ENCODE measurements at places on chromosomes 16 and 17. TPM values are rescaled to one million over a fixed set of nuclear protein-coding genes. Genes with fewer than 3 reads are reported as not detected.

GRAPL gene
- total RNA-seq, result not detected

PRSS27 gene
- total RNA-seq, result 2.5 TPM

ASPA gene
- total RNA-seq, result 0.36 TPM

ACSM2A gene
- total RNA-seq, result not detected

PRSS33 gene
- not detected for total RNA-seq

SMIM5 gene
- total RNA-seq, result under 0.01 TPM

LDHD gene
- 3.6 TPM for total RNA-seq

GRCh38 chr16:89373355-89374110 is 116.8 kb downstream of the ANKRD11 start:
- no peaks in the 10 kb centered on the region for H3K27me3 ChIP-seq
- DNase-seq, result peak; percentile 98
- peaks cover 7% of the 10 kb centered on the region for H3K36me3 ChIP-seq
- no peak overlapping the region for H3K4me3 ChIP-seq
- H3K27ac ChIP-seq, result peak overlapping the region; percentile 74

- H3K4me3 ChIP-seq, result no peak overlapping the region
- H3K27me3 ChIP-seq, result peaks cover 7% of the 10 kb centered on the region
- no peak for DNase-seq
Measured at GRCh38 chr16:27195076-27195741, 8.1 kb upstream of the KDM8 start.

- no peak overlapping the region for H3K4me3 ChIP-seq
- H3K36me3 ChIP-seq, result no peaks in the 10 kb centered on the region
- H3K27me3 ChIP-seq, result peaks cover 41% of the 10 kb centered on the region
Measured at GRCh38 chr17:48540213-48540612, 4.7 kb downstream of the HOXB2 start.

GRCh38 chr17:4066210-4066609 is 76.6 kb downstream of the ZZEF1 start:
- H3K27me3 ChIP-seq, result no peaks in the 10 kb centered on the region
- H3K36me3 ChIP-seq, result peaks cover 72% of the 10 kb centered on the region
- no peak overlapping the region for H3K27ac ChIP-seq

DNA sequence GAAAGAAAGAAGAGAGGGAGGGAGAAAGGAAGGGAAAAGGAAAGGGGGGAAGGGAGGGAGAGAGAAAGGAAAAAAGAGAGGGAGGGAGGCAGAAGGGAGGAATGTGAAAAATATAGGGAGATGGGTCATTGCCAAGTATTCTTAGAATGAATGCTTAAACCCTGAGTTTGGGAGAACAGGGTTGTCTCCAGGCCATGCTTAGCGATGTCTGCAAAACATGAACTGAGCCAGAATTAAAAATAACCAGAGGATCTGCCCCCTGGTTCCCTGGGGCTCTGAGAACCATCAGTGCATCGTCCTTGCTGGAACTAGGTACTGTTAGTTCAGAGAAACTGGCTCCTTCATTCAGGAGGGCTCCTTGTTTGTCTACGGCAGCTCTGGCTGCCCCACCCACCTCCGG is 170.4 kb downstream of the IRX5 start:
- H3K27ac ChIP-seq, result no peak overlapping the region
- no peaks in the 10 kb centered on the region for H3K36me3 ChIP-seq
- no peak overlapping the region for H3K4me3 ChIP-seq
- no peak for DNase-seq

- DNase-seq, result no peak
- H3K27ac ChIP-seq, result no peak overlapping the region
- H3K4me3 ChIP-seq, result no peak overlapping the region
- no peaks in the 10 kb centered on the region for H3K27me3 ChIP-seq
Measured at GRCh38 chr16:67137605-67138004, 13.2 kb downstream of the B3GNT9 start.

DNA sequence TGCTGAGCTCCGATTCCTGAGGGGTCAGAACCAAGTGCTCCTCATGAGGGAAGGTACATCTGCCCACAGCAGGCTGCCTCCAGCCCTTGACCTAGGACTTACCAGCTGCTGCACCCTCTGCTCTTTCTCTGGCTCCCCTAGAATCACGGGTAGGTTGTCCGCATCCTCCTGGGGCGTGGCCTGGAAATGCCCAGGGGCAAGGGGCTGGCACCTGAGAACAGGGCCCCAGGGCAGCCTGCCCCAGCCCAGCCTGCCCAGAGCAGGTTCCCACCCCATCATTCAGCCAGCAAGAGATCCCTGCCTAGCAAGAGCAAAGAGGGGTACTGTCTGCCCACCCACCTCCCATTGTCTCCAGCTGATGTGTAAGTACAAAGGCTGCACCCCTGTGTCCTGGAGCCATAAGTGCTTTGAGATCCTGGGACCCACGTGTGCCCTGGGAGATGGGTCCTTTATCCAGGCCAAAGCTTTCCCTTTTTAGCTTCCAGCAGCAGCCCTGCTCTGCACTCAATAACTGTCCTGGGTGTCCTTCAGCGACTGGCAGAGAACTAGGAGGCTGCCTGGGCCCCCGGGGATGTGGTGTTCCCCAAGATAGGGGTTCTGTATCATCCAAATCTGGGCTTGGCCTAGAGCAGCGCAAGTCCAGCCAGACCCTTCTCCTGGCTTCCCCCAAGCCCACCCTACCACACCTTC is 5.1 kb downstream of the TSPOAP1 start:
- no peaks in the 10 kb centered on the region for H3K36me3 ChIP-seq
- DNase-seq, result peak; percentile 75
- H3K27ac ChIP-seq, result no peak overlapping the region

DNA sequence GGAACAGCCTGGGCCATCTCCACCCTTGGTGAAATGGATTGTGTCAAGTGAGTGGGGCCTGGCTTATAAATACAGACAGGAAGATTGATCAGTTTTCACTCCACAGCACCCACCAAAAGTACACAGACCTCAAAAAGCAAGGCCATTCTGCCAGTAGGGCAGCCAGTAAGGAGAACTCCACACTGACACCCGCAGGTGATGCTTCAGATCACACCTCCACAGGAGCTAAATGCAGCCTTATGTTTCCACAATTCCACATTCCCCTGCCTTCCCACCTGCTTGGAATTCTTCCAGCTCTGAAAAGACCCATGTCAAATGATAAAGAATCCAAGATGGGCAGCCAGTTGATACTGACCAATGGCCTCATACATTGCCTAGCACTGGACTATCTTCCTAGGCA is 191.1 kb downstream of the ZFHX3 start:
- H3K4me3 ChIP-seq, result no peak overlapping the region
- DNase-seq, result peak; percentile 67
- H3K27me3 ChIP-seq, result no peaks in the 10 kb centered on the region

DNA sequence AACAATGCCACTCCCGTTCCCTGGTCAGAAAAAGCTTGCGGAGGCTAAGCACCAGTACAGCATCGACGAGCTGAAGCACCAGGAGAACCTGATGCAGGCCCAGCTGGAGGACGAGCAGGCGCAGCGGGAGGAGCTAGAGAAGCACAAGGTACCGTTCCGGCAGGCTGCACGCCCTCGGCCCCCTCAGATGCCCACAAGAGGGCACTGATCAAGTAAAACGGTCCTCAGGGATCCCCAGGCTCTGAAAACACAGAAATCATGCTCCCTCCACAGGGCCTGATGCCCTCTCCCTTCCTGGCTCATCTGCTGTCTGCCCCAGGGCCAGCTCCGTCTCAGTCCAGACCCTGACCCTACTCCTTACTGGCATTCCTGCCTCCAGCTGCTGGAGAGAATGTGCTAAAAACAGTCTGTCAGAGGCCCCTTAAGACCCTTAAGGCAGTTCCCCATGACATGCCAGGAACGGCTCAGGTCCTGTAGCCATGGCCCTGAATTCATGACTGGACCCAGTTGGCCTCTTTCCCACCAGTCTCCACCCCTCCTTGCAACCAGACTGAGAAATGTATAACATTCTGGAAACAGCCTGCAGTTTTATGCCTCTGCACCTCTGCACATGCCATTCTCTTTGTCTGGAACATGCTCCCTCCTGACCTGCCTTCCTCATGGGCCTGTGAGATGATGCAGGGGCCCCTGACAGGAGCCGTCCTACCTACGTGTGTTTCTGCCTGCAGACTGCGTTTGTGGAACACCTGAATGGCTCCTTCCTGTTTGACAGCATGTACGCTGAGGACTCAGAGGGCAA is 21.8 kb downstream of the DRC3 start:
- peak; percentile 73 for DNase-seq
- H3K4me3 ChIP-seq, result no peak overlapping the region
- H3K27ac ChIP-seq, result no peak overlapping the region
- H3K36me3 ChIP-seq, result no peaks in the 10 kb centered on the region
- peaks cover 10% of the 10 kb centered on the region for H3K4me1 ChIP-seq

- DNase-seq, result peak; percentile 95
- H3K27ac ChIP-seq, result no peak overlapping the region
- H3K4me1 ChIP-seq, result peaks cover 6% of the 10 kb centered on the region
- H3K36me3 ChIP-seq, result no peaks in the 10 kb centered on the region
- H3K27me3 ChIP-seq, result peaks cover 36% of the 10 kb centered on the region
Measured at GRCh38 chr16:559021-559380, 1.2 kb upstream of the PRR35 start.

- H3K27ac ChIP-seq, result peak overlapping the region; percentile 71
- no peak overlapping the region for H3K4me3 ChIP-seq
- no peaks in the 10 kb centered on the region for H3K27me3 ChIP-seq
- H3K4me1 ChIP-seq, result peaks cover 14% of the 10 kb centered on the region
Measured at GRCh38 chr17:12958786-12959185, 59.0 kb downstream of the ELAC2 start.

GRCh38 chr17:14203388-14203787 is 33.3 kb downstream of the CDRT15 start:
- no peak overlapping the region for H3K27ac ChIP-seq
- H3K36me3 ChIP-seq, result no peaks in the 10 kb centered on the region
- no peaks in the 10 kb centered on the region for H3K27me3 ChIP-seq
- no peak overlapping the region for H3K4me3 ChIP-seq

DNA sequence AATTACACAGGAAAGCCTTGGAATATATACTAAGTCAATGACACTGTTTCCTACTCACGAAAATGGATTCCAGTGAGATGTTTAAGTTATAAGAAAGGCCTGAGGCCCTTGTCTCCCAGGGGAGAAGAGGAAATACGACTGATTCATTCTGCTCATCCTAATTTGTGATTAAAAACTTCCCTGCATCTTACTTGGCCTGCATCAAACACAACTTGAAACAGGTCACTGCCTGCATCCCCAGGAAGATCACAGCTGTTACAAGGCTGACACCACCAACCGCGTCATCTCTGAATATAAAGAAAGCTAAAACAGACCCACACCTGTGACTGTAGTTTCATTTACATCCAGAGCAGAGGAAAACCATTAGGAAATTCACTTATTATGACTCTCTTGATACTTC is 121.9 kb downstream of the DNAH3 start:
- H3K27ac ChIP-seq, result no peak overlapping the region
- H3K4me1 ChIP-seq, result no peaks in the 10 kb centered on the region
- H3K27me3 ChIP-seq, result peaks cover 2% of the 10 kb centered on the region
- H3K36me3 ChIP-seq, result no peaks in the 10 kb centered on the region

GRCh38 chr17:64017381-64017980 is 3.0 kb downstream of the ICAM2 start:
- H3K4me1 ChIP-seq, result peaks cover 5% of the 10 kb centered on the region
- H3K4me3 ChIP-seq, result no peak overlapping the region
- H3K36me3 ChIP-seq, result no peaks in the 10 kb centered on the region
- no peaks in the 10 kb centered on the region for H3K27me3 ChIP-seq
- H3K27ac ChIP-seq, result no peak overlapping the region

DNA sequence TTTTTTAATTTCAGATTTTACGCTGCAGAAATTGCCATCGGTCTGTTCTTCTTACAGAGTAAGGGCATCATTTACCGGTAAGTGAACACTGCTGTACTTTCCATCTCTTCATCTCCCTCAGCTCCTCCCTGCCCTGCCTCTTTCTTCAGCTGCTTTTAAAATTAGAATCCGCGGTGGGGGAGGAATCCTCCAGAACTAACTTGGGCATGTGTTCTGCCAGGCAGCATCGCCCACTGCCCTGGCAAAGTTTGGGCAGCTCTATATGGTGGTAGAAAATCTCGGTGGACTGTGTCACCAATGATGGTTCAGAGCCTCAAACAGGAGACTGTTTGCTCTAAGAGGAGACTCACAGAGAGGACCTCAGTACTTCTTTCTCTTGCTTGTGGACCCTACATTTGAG is 81.6 kb upstream of the CACNG3 start:
- no peaks in the 10 kb centered on the region for H3K27me3 ChIP-seq
- H3K27ac ChIP-seq, result no peak overlapping the region
- no peak overlapping the region for H3K4me3 ChIP-seq
- H3K4me1 ChIP-seq, result no peaks in the 10 kb centered on the region

DNA sequence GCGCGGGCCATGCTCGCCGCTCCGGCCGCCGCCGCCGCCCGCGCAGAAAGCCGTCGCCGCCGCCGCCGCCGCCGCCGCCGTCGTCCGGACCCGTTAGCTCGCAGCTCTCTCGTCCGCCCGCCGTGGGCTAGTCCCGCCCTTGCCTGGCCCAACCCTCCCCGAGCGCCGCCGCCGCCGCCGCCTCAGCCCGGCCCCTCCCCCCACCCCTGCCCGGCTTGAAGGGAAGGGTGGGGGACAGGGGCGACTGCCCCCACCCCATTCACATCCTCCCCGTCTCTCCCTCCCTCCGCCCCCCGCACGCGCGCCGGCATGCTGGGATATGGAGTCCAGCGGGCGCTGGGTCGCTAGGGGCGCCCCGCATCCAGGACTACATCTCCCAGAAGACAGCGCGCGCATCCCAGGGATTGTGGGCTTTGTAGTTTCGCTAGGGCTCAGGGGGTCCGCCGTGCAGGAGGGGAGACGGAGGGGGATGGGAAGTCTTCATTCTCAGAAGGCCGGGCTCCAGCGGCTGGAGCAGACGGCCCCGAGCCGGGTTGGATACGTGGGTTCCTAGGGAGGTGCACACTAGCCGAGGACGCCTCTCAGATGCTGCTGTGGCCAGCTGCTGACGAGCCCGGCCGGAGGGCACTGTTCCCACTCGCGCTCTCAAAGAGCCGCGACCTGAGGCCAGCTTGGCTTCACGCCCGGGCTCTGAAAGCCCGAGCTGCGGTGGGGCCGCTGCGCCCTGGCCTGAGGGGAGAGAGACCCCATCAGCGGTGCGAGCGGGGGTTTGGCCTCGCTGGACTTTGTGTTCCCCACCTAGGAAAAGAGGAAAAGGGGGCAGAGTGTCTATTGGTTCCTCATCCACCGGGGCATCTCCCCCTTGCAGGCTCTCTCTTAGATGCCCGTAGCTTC is at the start of gene ST3GAL2:
ST3GAL2 (minus strand) TSS at position 132 of the 894 bp plus-strand sequence. CDS start 40,570 bp downstream, outside the sequence.
- peak within 1 kb of the TSS; percentile 70 for H3K27ac ChIP-seq
- H3K4me1 ChIP-seq, result peaks cover 23% of the 10 kb centered on the region
- H3K27me3 ChIP-seq, result no peaks in the 10 kb centered on the region
- DNase-seq, result peak; percentile 99

GRCh38 chr17:78839235-78839761 is 1.3 kb downstream of the USP36 start:
- peak overlapping the region; percentile 87 for H3K27ac ChIP-seq
- peak overlapping the region; percentile 93 for H3K4me3 ChIP-seq
- H3K36me3 ChIP-seq, result peaks cover 32% of the 10 kb centered on the region

DNA sequence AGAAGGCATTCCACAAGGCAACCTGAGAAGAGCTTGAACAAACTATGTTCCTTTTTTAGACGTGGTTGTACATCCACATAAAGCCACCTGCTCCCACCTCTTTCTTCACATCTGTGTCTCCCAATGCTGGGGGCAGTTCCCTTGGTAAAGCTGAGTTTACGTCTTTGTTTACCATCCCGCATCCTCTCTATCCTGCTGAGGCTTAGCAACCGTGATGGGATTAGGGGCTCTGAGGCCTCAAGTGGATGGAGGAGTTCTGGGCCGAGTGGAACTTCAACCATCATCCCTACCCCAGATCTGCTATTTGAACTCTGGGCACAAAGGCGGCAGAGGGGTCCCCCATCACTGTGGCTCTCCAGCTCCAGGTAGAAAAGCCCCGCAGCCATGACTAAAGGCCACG is 94.2 kb upstream of the CREBBP start:
- no peak overlapping the region for H3K27ac ChIP-seq
- no peak for DNase-seq
- H3K27me3 ChIP-seq, result no peaks in the 10 kb centered on the region
- no peak overlapping the region for H3K4me3 ChIP-seq

GRCh38 chr17:12406623-12407215 is 259.0 kb upstream of the MYOCD start:
- no peak overlapping the region for H3K27ac ChIP-seq
- no peak for DNase-seq
- H3K4me1 ChIP-seq, result no peaks in the 10 kb centered on the region
- H3K4me3 ChIP-seq, result no peak overlapping the region
